Retinal pigment epithelial cell (primary cell): ENCODE measurements at places on chromosomes 16 and 17.

- DNase-seq: peak; percentile 54
These were observed 134.5 kb downstream of the CDH13 start for GRCh38 chr16:82761236-82761635.

DNA sequence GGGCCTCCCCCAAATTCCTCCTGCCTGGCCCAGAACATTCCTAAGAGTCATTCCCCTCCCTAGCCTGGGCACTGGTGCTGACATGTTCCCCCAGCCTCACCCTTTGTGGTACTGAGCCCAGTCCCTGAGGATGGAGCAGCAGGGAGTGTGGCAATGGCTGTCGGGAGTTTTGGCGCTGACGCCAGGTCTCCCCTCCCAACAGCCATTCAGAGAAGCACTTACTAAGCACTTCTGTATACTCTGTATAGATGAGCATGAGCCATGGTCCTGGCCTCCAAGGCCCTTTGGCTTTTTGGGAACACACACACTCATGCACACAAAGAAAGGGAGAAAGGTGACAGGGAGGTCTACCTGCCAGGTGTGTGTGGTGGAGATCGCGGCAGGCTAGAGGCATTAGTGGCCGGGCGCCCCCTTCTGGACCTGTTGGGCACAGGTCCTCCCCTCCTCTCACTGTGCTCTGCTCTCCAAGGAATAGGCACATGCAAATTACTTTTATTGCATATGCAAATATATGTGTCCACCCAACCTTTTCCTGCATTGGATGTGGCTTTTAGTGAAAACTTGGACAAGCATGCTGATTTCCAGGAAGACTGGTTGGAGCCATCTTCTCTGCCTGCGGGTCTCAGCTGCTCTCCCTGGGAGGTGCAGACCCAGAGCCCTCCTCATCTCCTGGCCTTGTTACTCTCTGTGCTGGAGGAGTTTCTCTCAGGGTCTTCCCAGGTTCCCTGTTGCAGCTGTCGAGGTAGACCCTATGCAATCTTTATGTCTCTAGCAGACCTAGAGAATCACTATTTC, 17.4 kb upstream of the C17orf107 start:
- DNase-seq: no peak

DNA sequence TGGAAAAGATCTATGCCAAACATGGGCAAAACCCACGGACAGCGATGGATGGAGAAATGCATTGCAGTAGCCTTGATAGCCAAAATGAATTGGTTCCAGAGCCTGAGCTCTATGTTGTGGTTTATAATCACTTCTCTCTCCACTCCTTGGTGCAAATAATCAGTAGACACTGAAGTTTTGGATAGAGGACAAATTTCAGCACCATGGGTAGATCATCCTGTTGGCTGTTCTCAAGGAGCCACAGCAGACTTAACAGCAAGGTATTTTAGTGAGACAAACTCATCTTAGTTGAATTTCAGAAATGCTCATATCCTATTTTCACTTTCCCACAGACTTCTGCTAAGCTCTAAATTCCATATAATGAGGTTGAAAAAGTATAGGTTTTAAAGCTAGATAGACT, 88.3 kb upstream of the CCL1 start:
- no peak for DNase-seq

DNA sequence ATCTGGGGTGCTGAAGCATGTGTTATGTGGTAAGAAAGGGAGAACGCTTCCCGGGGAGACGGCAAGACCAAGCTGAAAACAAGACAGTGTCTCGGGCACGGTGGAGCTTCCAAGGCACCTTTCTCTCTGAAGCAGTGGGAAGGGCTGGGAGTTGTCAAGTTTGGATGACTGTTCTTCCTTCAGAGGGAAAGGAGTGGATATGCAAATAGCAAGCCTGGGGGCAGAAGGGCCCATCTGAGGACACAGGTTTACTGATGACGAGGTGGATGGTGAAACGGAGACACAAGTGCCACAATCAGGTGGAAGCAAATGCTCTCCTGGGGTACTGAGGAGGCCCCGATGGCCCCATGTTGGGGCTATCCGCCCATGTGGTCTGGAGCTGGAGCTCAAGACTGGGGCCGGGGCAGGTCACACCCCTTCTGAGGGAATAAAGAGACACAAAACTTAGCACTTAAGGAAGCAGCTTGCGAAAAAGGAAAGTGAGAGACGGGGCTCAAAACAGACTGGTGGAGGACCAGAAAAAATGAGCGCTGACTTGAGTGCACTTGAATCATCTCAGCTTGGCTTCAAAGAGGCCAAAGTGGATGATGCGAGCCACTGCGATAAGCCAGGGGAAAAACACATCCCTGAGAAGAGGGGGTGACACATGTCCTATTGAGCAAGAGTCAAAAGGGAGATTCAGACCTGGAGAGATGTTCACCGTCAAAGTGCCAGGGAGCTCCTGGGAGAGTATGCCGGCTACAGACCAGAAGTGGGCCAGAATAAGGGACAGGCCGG, 34.8 kb upstream of the MTSS2 start:
- no peak for DNase-seq

- DNase-seq: no peak
These were observed 475.1 kb downstream of the WWOX start for GRCh38 chr16:78574571-78574970.

DNA sequence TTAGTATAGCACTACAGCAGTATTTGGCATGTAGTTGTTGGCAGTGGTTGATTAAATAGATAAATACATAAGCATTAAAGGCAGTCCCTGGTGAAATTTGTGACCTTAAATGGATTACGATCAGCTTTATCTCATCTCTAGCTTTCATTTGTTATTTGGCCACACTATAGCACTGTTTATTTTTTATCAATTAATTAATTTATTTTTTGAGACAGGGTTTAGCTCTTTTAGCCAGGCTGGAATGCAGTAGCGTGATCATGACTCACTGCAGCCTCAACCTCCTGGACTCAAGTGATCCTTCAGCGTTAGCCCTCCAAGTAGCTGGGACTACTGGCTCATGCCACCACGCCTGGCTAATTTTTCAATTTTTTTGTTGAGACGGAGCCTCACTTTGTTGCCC, 18.7 kb upstream of the ARHGAP17 start:
- peak; percentile 94 for DNase-seq

DNA sequence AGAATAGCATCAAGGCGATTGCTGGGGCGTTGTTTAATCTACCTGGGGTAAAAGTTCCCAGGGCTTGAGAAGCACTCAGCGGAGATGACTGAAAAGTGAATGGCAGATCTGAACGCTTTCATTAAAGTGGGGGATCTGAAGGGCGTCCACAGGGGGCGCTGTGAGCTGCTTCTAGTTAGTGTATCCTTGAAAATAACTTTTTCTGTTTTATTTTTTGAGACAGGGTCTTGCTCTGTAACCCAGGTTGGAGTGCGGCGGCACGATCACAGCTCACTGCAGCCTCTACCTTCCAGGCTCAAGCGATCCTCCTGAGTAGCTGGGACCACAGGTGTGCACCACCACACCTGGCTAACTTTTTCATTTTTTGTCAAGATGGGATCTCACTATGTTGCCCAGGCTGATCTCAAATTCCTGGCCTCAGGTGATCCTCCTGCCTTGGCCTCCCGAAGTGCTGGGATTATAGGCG, 360.4 kb downstream of the SEC14L1 start:
- DNase-seq: no peak

GRCh38 chr16:84670063-84670462, 21.8 kb downstream of the KLHL36 start:
- no peak for DNase-seq

DNA sequence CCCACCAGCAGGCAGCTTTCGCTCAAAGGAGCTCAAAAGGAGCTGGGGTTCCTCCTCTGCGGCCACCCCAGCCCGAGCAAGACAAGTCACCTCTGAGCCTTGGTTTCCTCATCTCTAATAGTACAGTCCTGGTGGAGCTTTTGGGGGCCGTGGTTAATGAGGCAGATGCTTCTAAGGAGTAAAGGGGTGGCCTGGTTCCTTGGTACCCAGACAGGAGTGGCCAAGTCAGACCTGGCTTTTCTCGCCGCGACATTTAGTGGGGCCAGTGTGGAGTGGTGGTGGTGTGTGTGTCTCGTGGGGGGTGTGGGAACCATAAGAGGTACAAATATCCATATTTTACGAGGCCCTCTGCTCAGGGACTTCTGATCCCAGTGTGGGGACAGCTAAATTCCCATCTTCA, 6.7 kb downstream of the FOXF1 start:
- DNase-seq: no peak

GRCh38 chr16:59543641-59544040, 809.5 kb upstream of the GOT2 start:
- peak; percentile 48 for DNase-seq

DNA sequence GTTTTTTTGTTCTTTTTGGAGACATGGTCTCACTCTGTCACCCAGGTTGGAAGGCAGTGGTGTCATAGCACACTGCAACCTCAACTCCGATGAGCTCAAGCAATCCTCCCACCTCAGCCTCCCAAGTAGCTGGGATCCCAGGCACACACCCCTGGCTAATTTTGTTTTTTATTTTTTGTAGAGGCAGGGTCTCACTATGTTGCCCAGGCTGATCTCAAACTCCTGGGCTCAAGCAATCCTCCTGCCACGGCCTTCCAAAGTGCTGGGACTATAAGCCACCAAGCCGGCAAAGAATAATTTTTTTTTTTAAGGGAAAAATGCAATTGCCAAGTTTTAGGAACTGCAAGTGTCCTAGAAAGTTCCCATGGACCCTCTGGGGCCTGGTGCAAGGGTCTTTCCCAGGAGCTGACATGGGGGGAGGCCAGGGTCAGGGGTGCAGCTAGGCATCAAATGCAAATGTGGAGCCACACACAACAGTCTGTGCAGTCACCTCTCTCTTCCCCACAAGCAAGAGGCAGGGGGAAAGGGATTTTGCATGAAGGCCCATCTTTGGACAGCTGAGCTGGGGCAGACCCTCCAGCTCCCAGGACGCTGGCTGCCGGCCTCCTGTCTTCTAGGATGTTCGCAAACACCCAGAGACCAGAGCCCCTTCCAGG, 20.1 kb upstream of the BCAR1 start:
- DNase-seq: no peak

DNA sequence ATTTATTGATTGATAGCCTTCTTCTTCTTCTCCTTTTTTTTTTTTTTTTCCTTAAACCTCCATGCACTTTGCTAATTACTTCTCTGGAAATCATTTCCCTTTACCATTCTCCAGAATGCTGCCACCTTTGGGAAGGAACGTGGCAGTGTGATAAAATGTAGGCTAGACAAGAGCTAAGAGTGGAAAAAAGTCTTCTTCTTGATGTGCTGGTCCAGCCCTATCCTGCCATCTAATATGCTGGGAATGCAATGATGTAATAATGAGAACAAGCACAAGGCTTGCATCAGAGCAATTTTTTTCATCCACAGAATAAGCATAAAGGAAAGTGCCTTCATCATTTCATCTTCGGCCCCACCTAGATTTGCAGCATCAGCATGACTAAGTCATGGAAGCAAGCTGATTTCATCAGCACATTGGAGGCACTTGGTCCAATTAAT, 128.7 kb upstream of the ZFHX3 start:
- DNase-seq: peak; percentile 45

GRCh38 chr16:66551348-66551759, 1.0 kb upstream of the CKLF start:
- DNase-seq: no peak

DNA sequence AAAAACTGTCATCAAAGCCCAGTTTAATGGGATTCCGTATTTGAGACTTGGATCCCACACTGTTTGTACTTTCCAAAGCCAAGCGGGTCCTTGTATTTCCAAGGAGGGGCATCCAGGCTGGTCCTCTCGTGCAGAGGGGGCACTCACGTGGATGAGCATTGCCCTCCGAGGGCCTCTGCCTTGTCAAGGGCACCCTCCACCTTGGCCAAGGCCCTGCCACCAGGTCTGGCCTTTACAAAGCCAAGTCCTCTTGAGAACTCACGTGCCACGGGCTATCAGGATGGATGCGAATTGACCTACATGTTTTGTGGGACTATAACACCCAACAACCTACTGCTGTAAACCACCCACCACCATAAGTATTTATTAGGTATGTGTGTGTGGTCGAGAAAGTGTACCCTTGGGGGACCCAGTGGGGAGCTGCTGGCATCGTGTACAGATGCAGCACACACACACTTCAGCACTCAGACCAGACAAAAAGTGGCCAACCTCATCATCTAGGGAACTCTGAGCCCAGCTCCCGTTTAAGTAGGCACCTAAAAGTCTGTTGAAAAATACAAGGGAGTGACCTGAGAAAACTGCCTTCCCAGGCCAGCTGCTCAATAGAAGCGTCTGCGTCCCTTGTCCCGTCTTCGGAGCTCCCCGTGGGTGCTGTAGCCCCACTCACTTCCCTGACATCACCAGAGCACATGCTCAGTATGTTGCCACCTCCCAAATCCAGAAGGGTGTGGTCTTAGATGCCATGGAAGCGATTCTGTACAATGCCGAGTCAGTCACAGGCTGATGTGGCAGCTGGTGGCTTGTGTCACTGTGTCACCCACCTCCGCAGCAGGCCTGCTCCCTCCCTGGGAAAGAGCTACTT, 12.9 kb downstream of the MAP1LC3B start:
- DNase-seq: no peak

- no peak for DNase-seq
These were observed 674 bp downstream of the C17orf75 start for GRCh38 chr17:32341141-32341856.

DNA sequence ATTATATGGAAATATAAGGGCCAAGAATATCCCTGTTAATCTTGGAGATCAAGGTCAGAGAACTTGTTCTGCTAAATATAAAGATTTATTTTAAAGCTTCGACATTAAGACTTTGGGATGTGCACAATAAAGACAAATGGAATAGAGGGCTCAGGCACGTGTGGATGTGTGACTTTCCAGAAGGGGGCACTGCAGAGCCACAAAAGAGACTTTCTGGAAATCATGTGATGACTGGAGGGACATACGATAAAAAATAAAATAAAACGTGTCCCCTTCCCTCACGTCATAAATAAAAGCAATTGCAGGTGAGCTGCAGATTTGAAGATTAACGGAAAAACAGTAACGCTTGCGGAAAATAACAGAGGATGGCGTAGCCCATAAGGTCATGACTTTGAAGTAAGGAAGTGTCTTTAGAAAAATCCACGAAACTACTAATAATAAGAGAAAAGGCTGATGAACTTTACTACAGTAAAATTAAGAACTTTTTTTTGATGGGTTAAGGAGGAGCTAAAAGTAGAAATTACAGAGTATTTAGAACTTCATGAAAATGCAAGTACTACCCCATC, 9.4 kb upstream of the ENGASE start:
- DNase-seq: no peak

- DNase-seq: no peak
These were observed 10.9 kb downstream of the ADAM11 start for GRCh38 chr17:44769647-44770084.

GRCh38 chr17:66625311-66625767, 209.6 kb upstream of the CACNG5 start:
- DNase-seq: no peak

GRCh38 chr16:5065326-5065725, 430 bp downstream of the C16orf89 start:
- DNase-seq: no peak

DNA sequence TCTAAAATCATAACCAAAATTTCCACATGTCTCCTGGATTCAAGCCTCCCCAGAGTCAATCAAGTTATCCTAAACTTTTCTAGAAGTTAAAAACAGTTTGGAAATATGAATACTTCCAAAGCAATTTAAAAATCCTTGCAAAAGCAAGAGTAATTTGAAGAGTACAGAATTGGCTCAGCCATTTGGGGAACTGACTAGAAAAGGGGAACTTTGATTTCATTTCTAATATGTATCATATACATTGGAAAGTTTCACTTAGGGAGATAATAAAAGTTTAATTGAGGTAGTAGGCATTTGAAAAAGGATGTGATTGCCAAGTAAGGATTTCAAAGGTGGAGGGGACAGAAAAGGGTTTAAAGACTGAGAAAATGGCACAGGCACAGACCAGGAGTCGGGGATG, 9.0 kb upstream of the SLFN12L start:
- no peak for DNase-seq

- DNase-seq: no peak
These were observed 635 bp upstream of the FA2H start for GRCh38 chr16:74775255-74775654.
